ENCODE measurements at places on chromosomes 12 and 14.

DNA sequence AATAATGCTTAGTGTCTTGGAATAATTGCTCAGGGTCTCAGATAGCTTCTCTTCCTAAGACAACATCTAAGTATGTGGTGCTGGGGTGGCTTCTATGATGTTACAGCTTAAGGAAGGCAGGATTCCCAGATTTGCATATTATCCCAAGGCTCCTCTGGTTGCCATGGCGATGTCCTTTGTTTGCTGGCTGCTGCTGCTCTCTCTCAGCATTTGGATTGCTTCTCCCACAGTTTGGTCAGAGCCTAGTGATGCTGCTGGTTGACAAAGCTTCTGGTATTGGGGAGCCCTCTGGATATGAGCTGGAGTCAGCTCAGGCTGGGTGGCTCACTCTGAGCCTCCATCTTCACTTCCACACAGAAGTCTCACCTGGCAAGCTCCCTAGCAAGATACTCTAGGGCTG lies 56.4 kb upstream of the FBXO33 start:
- H3K36me3 ChIP-seq = no peaks in the 10 kb centered on the region
- no peak for DNase-seq
- no peak overlapping the region for H3K4me3 ChIP-seq
- peaks cover 2% of the 10 kb centered on the region for H3K27me3 ChIP-seq
- no peak overlapping the region for H3K27ac ChIP-seq

DNA sequence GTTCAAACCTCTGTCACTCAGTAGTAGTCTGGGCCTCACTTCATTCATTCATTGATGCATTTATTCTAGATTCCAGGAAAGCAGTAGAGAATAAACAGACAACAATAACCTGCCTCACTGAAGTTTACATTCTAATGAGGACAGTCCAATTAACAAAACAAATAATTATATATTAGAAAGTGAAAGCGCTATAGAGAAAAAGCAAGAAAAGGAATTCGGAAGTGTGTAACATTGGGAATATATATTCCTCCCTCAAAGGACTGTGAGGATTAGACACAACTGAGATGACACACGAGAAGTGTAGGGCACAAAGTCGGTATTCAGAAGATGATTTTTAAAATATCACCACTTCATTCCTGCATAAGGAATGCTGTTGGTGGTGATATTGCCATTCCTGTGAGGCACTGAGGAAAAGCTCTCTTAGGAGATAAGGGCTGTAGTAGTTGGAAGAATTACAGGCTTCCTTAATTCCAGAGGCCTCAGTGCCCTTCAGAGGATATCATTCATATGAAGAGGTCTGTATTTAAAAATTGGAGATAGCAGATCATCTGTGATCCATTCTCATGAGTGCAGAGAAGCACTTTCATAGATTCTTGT lies 3.9 kb upstream of the DUSP6 start:
- H3K36me3 ChIP-seq = peaks cover 6% of the 10 kb centered on the region
- DNase-seq = no peak

GRCh38 chr12:113684053-113684907 lies 212.6 kb upstream of the LHX5 start:
- H3K4me3 ChIP-seq = no peak overlapping the region
- no peaks in the 10 kb centered on the region for H3K4me1 ChIP-seq
- H3K27ac ChIP-seq = no peak overlapping the region
- no peak for DNase-seq
- H3K36me3 ChIP-seq = no peaks in the 10 kb centered on the region
- H3K27me3 ChIP-seq = peaks cover 37% of the 10 kb centered on the region

- peaks cover 43% of the 10 kb centered on the region for H3K4me1 ChIP-seq
- peaks cover 3% of the 10 kb centered on the region for H3K36me3 ChIP-seq
- no peak for DNase-seq
- peak overlapping the region; percentile 5 for H3K27ac ChIP-seq
Observed at GRCh38 chr12:63918800-63919300, 74.3 kb downstream of the SRGAP1 start.

DNA sequence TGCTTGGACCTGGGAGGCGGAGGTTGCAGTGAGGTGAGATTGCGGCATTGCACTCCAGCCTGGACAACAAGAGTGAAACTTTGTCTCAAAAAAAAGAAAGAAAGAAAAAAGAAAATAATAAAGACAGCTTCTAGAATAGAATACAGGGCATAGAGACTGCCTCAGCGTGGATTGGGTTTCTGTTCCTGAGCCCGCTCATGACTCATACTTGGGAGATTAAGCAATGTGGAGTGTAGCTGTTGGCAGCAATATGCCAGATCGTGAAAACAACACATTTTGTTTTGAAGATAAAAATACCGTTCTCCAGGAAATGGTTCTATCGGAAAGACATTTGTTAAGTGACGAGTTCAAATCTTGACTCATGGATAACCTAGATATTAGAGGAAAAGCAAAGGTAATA lies 67.2 kb downstream of the GLT1D1 start:
- H3K4me1 ChIP-seq = peaks cover 2% of the 10 kb centered on the region
- no peak for DNase-seq
- H3K27ac ChIP-seq = no peak overlapping the region
- H3K36me3 ChIP-seq = no peaks in the 10 kb centered on the region
- no peak overlapping the region for H3K4me3 ChIP-seq

DNA sequence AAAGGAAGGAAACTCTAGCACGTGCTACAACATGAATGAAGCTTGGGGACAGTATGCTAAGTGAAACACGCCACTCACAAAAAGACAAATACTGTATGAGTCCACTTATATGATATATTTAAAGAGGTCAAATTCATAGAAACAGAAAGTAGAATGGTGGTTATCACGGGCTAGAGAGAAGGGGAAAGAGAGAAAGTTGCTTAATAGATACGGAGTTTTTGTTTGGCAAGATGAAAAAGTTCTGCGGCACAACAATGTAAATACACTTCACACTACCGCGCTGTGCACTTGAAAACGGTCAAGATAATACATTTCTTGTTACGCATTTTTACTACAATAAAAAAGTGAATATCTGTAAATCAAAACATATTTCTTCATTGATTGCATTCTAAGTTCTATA lies 37.3 kb downstream of the FBLN5 start:
- DNase-seq = no peak
- H3K27ac ChIP-seq = no peak overlapping the region
- H3K4me3 ChIP-seq = no peak overlapping the region
- H3K36me3 ChIP-seq = no peaks in the 10 kb centered on the region
- H3K4me1 ChIP-seq = peaks cover 1% of the 10 kb centered on the region

DNA sequence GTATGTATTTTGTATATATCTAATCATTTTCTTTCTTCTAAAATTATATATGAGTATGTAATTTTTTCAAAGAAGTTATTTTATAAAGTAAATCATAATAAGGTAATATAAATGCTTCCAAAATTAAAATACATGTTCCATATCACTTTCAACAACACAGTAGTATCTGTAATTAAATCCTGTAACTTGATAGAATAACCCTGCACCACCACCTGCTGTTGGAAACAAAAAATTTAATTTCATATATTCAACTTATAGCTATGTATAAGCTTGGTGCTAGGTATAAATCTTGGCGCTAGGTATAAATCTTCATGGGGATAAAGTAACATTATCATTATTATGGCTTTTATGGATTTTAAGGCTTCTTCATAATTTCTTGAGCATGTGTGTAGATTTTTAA lies 149.7 kb upstream of the DCN start:
- H3K27me3 ChIP-seq = no peaks in the 10 kb centered on the region
- H3K4me1 ChIP-seq = peaks cover 43% of the 10 kb centered on the region
- DNase-seq = no peak
- no peak overlapping the region for H3K4me3 ChIP-seq
- peak overlapping the region; percentile 37 for H3K27ac ChIP-seq

GRCh38 chr14:93870377-93870776 lies 56.8 kb upstream of the FAM181A start:
- DNase-seq = no peak
- no peak overlapping the region for H3K27ac ChIP-seq
- no peaks in the 10 kb centered on the region for H3K36me3 ChIP-seq
- H3K4me1 ChIP-seq = no peaks in the 10 kb centered on the region
- H3K27me3 ChIP-seq = peaks cover 49% of the 10 kb centered on the region

GRCh38 chr14:38485026-38485425 lies 229.1 kb upstream of the CLEC14A start:
- H3K4me3 ChIP-seq = no peak overlapping the region
- no peak for DNase-seq
- H3K27me3 ChIP-seq = no peaks in the 10 kb centered on the region
- H3K36me3 ChIP-seq = no peaks in the 10 kb centered on the region
- H3K27ac ChIP-seq = no peak overlapping the region

DNA sequence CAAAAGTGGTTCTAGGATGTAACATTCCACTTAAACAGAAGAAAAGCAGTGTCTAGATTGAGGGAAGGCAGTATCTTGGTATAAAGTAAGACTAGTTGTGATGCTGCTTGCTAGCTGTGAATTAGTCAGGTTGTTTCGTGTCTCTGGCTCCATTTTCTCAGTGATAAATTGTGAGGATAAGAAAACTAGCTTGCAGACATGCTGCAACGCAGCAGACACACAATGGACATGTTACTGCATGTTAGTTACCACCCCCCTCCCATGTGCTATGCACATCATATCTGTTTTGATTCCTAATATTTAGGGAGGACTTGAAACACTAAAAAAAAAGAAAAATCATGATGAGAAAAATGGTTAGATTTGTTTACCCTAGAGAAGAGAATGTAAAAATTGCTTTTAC lies 2.9 kb downstream of the CCNK start:
- no peak overlapping the region for H3K27ac ChIP-seq
- H3K4me3 ChIP-seq = no peak overlapping the region
- H3K27me3 ChIP-seq = no peaks in the 10 kb centered on the region
- H3K36me3 ChIP-seq = no peaks in the 10 kb centered on the region
- peaks cover 30% of the 10 kb centered on the region for H3K4me1 ChIP-seq
- DNase-seq = no peak
